Fibroblast of villous mesenchyme (primary cell): ENCODE measurements at places on chromosomes 11 and 22. TPM values are rescaled to one million over a fixed set of nuclear protein-coding genes. Genes with fewer than 3 reads are reported as not detected.

DNA sequence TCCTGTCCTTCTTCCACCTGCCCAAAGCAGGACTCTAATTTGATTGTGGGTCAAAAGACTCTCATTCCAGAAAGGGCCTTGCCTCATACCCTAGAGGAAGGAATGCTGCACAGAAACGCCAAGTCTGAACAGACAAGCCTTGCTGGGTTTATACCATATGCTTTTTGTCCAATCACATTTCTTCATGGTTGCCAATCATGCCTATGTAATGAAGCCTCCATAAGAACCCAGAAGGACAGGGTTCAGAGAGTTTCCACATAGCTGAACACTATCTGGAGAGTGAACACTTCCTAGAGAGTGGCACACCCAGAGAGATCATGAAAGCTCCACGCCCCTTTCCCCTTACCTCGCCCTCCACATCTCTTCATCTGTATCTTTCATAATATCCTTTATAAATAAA is 4.8 kb upstream of the SAA2 start:
- DNase-seq, result no peak

DNA sequence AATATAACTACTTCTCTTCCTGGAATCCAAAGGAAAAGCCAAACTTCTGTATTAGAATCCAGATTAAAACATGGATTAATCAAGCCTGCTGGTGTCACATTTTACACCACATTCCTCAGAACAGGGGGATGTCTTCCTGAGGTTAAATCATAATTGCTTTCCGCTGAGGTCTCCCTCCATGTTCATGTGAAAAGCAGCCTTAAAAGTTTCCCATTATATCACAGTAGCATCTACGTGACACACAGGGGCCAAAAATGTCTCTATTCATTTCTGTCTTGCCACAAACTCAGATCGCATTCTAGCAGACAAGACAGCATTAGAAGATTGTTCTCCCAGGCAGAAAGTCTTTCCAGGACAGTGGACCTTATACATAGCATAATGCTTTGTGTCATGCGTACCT is 788.7 kb downstream of the OPCML start:
- DNase-seq, result no peak

DNA sequence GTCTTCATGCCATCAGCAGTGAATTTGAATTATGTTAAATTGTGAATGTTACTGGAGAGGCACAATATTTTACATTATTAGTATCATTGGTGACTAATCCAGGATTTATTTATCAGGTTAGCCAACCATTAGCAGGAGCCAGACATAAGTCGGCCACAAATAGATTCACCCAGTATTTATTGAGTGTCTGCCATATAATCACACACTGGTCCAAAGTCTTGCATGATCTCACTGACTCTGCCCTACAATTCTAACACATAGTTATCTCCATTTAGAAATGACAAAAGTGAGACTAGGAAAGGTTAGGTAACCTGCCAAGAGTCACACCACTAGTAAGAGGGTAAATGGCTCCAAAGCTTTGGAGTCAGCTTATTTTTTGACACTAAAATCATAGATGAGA is 179.6 kb downstream of the BLID start:
- DNase-seq, result no peak

GRCh38 chr11:13328286-13328685 is 50.7 kb downstream of the BMAL1 start:
- no peak for DNase-seq

- DNase-seq, result no peak
These were observed 1522.6 kb downstream of the FAM181B start for GRCh38 chr11:81211050-81211449.

DNA sequence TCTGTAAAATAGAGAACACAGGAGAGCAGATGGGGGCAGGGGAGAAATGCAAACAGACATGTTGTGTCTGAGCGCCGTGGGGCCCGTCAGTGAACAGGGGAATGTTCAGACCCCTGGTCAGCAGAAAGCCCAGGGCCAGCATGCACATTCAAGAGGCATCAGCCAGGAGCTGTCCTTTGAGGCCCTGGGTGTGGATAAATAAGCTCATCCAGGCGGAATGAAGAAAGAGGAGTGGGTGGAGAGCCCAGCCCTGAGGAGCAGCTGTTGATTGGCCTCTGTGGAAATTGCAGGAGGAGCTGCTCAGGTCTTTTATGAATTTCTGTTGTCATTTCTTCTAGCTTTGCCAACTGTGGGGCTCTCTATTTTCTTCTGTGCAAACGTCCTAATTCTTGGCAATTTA is 49.7 kb upstream of the CECR2 start:
- DNase-seq, result no peak

DNA sequence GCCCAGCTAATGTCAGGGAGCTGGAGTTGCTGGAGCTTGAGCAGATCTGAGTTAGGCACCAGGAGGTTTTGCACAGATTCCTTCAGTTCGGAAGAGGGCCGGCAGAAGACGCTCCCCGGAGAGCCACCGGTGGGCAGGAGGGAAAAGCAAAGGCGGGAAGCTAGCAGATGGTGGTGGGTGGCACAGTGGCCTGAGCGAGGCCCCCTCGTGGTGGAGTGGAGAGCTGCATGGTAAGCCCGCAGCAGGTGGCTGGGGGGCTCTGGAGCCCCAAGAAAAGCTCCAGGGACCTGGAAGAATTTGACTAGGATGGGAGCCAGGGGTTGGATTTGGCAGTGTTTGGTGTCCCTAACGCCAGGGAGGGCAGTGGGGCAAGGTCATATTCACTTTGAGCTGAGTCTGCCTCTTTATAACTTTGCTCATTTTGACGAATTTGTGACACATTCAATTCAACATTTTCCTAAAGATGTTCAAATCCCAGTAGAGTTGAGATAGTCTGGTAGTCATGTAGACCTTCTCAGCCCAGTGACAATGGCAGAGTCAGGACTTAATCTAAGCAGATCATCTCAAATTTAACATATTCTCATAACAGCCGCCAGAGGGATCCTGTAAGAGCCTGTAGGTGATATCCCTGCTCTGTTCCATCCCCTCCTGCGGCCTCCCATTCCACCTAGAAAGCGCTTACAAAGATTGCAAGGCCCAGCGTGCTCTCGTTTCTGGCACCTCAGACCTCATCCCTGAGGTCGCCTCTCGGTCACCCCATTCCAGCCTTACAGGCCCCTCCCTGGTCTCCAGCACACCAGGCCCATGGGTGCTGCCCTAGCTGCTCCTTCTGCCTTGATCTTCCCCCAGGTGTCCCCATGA is 57.9 kb downstream of the TRIM29 start:
- no peak for DNase-seq

DNA sequence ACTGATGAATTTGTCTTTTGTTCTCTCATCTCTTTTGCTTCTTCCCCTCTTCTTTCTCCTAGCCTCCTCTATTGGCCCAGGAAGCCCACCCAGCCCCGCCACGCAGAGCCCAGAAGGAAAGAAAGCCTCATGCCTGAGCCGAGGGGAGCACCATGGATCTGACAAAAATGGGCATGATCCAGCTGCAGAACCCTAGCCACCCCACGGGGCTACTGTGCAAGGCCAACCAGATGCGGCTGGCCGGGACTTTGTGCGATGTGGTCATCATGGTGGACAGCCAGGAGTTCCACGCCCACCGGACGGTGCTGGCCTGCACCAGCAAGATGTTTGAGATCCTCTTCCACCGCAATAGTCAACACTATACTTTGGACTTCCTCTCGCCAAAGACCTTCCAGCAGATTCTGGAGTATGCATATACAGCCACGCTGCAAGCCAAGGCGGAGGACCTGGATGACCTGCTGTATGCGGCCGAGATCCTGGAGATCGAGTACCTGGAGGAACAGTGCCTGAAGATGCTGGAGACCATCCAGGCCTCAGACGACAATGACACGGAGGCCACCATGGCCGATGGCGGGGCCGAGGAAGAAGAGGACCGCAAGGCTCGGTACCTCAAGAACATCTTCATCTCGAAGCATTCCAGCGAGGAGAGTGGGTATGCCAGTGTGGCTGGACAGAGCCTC is 3.8 kb downstream of the ZBTB16 start:
- no peak for DNase-seq

GRCh38 chr22:36855478-36855877 is 5.3 kb upstream of the NCF4 start:
- DNase-seq, result no peak

The HBG1 gene
- not detected in 2 replicates for total RNA-seq

The NCR3LG1 gene
- total RNA-seq, result 14.7 and 16.8 TPM in 2 replicates
